ENCODE measurements at places on chromosomes 16 and 17.
A peak's percentile ranks its signal among the peaks of the same experiment; 100 is the strongest.

- DNase-seq: no peak
Observed at GRCh38 chr17:32461853-32462617, 17.7 kb downstream of the PSMD11 start.

GRCh38 chr16:77877712-77878347, 89.5 kb downstream of the VAT1L start:
- no peak for DNase-seq

- no peak for DNase-seq
Observed at GRCh38 chr17:13387236-13387635, 214.5 kb downstream of the HS3ST3A1 start.

- peak; percentile 7 for DNase-seq
Observed at GRCh38 chr16:57485916-57486857, at the start of gene DOK4. TSS of gene DOK4 (minus strand) at chr16:57486493. CDS start at chr16:57479507, 6,986 bp downstream.

DNA sequence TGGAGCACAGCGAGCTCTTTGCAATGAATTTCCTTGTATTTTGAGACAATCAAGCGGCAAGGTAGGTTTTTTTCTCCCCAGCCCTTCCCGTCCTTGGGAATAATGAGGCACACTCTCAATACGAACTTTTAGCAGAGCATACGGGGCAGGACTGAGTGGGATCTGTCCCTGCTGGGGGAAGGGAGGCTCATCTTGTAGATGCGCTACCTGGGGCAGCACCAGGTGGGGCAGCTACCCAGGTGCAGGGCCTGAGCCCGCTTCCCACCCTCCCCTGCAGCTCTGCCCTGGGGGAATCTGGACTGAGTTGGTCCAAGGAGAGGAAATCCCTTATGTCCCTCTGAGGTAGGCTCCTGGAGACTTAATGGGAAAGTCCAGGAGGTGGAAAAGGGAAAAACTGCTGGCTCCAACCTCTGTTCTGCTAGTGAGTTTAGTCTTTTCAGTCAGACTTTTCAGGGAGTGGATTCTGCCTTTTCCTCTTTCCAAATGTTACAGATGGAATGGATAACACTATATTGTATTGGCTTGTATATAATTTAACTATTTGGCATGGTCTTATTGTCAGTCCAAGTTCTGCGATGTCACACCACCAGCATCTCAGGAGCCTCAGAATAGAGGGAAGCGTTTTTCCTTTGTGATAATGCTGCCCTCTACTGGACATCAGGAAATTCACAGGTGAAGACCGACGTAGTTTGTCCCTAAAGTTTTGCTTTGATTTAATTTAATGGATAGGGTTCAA, 9.6 kb upstream of the CES1 start:
- DNase-seq: peak; percentile 0

DNA sequence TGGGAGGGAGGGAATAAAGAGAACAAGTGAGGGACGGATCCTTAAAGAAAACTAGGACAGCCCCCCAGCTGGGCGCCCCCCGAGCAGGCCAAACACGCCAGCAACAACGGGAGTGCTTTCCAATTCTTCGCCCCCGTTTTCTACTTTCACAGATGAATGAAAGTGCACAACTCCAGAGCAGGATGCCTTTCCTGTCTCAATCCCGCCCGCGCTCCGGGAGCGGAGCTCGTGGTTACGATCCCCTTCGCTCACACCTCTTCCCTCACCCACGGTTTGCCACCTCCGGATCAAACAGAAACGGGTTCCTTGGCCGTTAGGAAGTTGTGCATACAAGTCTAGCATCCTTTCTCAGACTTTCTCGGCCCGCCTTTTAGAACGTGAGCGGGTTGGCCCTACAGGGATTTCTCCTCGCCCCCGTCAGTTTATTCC, 680 bp downstream of the SKA2 start:
- DNase-seq: no peak

GRCh38 chr17:40479754-40480480, 21.5 kb downstream of the TNS4 start:
- DNase-seq: no peak

- no peak for DNase-seq
Observed at GRCh38 chr16:77758508-77758907, 29.9 kb upstream of the VAT1L start.

- DNase-seq: peak; percentile 73
Observed at GRCh38 chr16:84730406-84731106, 30.8 kb downstream of the USP10 start.

GRCh38 chr17:21010705-21011596, 31.9 kb downstream of the USP22 start:
- DNase-seq: no peak

DNA sequence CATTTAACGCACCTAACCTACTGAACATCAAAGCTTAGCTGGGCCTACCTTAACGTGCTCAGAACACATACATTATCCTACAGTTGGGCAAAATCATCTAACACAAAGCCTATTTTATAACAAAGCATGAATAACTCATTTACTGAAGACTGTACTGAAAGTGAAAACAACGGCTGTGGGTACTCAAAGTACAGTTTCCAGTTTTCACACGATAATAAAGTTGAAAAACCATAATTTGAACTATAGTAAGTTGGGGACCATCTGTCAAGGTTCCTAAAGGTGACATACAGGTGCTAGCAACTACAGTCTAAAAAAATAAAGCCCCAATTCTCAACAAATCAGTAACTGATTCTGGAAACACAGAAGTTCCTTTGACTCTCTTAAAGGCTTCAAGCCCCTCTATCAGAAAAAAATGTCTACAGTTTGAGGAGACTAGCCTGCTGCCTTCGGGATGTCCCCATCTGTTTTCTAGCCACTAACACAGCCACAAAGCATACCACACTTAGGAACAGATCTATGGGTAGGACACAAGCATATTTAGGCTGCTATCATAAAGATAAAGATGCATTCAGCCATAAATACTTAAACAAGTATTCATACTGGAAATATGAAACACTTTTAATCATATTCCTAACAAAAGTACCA, 71.3 kb downstream of the KANSL1 start:
- DNase-seq: no peak

GRCh38 chr16:89701425-89702406, at the start of gene SPATA2L:
TSS of gene SPATA2L (minus strand) at chr16:89701705. CDS start at chr16:89701232, 473 bp downstream.
- DNase-seq: peak; percentile 35

DNA sequence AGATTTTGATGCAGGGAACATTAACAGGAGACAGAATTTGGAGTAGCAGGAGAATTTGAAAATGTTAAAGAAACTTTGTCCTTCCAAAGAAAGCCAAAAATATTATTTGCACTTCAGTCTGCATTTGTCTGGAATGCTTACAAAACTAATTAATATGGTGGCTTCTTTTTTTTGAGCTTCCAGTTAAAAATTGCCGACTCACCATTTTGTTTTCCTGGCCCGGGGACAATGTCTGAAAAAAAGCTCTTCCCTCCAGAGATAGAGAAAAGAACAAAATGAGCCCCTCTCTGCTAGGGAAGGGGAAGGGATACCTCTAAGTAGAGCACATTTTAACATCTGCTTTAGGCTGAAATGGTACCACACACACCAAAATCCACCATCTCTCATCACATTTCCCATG, 360.8 kb downstream of the SOX9 start:
- DNase-seq: no peak

- DNase-seq: no peak
Observed at GRCh38 chr17:66682283-66682682, 152.6 kb upstream of the CACNG5 start.

DNA sequence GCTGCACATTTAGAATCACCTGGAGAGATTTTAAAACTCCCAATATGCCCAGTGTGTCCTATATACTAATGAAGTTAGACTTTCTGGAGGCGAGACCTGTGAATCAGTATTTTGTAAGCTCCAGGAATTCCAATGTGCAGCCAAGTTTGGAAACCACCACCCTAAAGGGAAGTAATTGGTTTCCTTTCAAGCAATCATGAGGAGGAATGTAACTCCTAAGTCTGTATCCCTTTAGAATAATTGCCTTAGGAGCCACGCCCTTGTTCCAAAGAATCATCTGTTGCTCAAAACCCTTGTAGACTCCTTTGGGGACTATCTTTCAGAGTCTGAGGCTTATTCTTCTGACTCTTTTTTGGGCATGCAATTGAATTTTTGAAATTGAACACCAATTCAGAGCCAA, 84.4 kb downstream of the DNAH9 start:
- DNase-seq: no peak

DNA sequence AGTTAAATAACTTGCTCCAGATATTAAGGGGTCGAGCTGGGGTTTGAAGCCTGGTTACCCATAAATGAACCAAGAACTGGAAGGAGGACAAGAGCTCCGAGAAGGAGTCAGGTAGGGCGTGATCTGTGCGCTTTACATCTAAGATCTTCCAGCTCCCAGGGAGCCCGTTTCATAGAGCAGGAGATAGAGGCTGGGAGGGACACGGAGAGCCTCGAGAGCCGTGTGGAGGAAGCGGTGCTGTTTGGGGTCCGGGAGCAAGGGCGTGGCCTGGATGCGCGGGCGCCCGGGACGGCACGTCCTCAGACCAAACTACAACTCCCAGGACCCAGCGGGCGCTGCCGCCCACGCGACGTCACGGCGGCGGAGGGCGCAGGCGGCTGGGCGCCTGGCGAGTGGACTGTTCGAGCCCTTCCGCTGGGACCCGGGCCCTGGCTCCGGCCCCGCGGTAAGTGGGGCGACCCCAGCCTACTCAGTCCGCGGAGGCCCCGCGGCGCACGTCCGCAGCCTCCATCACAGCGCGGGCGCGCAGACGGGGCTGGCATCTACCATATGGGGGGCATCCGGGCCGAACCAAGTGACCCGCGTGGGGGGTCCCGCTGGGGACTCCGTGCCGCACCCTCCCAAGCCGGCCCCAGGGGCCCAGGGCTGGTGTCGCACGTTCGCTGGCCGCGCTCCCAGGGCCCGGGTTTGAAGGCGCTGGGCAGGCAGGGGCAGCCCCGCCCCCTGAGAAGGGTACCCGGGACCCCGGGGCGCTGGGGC, at the start of gene BCKDK:
Gene BCKDK, plus strand, starts transcription at position 352 of the 759 bp plus-strand sequence. CDS start 838 bp downstream, outside the sequence.
- DNase-seq: peak; percentile 36

GRCh38 chr17:5509482-5509881, 23.1 kb downstream of the MIS12 start:
- DNase-seq: no peak

GRCh38 chr16:67632415-67633172, 12.3 kb upstream of the CARMIL2 start:
- peak; percentile 24 for DNase-seq

DNA sequence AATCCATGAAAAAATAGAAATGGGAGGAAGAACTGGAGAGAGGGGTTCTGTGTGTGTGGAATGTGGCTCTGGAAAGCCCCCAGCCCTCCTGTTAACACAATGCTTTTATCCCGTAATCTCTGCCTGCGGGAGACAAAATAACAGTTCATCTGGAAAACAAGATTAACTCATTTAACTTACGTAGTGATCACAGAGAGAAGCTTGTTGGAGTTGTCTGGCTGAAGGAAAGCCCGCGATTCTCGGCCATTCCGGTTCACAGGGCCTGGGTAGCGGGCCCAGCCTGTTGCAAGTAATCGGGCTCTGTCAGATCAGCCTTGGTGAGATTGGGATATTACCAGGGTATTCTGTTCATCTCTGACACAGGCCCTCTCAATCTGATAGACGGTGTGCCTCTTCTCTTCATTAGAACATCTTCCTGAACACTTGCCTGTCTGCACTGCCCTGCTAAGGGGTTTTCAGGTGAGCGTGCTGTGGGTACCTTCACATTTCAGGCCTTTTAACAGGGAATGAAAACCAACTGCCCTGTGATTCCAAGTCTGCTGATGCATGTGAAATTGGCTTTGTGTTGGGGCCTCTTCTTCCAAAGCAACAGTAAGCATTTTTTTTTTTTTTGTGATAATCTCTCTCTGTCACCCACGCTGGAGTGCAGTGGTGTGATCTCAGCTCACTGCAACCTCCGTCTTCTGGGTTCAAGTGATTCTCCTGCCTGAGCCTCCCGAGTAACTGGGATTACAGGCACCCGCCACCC, 609.9 kb downstream of the WWOX start:
- DNase-seq: no peak

- DNase-seq: no peak
Observed at GRCh38 chr17:3917391-3917931, 1.2 kb upstream of the P2RX1 start.

DNA sequence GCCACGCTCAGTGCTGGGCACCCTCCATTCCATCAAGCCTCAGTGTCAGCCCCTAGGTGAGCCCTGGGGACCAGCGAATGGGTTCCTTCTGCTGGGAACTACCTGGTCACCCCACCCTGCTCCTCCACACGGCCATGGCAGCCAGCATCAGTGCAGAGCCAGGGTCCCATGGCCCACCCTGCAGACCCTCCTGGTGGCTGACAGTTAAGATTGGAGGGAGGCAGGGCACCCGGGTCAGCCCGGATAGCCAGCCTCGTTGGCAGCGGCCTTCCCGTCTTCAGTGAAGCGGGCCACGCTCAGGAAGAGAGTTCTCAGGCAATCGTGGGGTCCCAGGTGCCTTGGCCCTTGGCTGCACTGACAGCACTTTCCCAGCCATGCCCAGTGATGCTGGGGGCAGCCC, 37.1 kb upstream of the ACSF3 start:
- no peak for DNase-seq

All from fibroblast of skin of left biceps (primary cell).